ENCODE measurements at places on chromosomes 5 and 9.

- DNase-seq, result no peak
Observed at GRCh38 chr5:179618923-179619554, 4.4 kb downstream of the HNRNPH1 start.

GRCh38 chr5:180618487-180618828 lies 27.2 kb upstream of the SCGB3A1 start:
- DNase-seq, result no peak

DNA sequence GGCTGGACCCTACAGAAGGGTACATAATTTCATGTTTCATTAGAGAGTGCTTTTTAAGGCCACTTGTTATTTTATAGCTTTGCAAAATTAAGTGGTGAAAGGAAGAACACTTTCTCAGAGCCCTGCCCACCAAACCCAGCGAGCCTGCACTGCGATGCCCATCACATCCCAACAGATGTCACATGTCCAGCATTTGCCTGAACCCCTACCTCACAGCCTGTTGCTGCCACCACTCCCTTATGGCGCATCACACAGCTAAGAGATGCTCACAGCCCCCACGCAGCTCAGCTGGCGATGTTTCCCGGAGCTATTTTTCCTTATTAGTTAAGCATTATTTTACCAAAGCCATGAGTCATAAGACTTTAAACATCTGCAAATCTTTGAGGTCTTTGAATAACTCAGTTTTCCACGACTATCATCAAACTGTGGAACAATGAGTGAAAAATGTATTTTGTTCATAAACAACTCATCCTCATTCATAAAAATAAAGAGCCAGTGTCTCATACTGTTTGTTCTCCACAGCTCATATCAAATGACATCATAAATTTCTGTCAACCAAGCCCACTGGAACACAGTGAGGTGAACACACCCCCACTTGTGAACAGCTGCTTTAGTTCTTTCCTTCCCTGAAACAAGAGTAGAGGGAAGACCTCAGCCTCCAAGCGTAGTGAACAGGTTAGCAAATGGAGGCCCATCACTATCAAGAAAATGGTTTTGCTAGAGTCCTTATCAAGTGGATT lies 104.9 kb downstream of the SYK start:
- no peak for DNase-seq

DNA sequence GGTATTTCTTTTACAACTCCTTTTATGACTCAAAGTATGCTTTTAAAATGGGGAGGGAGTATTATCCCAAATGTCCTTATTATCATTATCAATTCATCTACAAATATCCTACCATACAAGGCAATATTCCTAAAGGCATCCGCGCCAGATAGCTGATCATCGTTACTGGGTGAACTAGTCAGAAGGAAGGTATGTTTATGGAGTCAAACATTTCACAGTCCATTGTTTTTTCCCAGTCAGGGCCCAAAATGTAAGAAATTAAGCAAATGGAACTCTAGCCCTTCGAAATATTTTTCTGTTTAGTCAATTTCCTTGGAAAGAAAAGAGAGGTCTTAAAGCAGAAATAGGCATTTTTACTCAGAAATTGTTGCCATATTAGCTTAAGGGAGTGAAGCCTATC lies 188.5 kb upstream of the CCNG1 start:
- DNase-seq, result no peak

DNA sequence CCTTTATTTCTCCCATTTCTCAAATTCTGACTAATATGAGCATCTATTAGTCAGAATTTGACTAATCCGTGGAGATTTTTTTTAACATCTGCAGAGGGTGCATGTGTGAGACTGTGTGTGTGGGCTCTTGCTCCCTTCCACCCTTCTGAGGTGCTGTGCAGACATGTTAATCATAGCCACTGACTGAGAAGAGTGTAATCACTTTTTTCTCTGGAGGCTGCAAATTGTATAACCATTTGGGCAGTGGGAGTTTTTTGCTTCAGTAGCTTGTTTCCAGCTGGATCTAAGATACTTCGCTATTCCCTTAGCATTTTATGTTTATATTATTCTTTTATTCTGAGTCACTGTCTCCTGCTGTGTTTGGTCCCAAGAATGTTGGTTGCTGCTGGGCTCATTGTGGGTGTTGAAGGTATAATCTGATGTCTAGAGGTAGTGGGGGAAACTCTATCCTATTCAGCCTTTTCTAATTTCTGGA lies 66.2 kb downstream of the ARHGEF28 start:
- no peak for DNase-seq

DNA sequence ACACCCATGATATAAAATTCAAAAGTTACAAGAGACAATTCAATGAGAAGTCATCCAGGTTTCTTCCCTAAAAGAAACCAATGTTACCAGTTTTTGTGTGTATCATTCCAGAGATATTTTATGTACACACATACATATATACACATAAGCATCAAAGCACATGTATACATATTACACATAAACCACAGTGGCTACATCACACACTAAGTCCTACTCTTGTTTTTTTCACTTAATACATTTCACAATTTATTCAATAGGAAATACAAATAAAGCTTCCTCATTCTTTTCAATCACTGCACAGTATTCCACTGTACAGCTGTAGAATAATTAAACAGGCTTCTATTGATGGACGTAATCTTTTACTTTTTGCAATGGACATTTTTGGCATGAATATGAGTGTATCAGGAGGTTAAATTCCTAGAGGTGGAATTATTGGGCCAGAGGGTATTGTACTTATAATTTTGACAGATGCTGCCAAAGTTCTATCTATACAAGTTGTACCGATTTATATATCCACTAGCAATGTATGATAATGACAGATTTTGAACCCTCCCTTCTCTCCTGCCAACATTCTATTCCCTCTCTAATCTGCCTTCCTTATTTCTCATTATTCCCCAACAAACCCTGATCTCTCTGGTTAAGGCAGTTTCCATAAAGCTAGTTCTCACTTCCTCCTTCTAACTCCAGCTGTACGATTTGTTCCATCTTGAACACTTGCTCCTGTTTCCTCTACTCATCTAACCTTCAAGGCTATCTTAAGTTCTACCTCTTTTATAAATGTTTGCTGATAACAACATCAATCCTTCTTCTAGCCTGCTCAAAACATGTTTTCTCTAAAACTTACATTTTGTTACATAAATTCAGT lies 35.2 kb downstream of the MRPS27 start:
- DNase-seq, result no peak

DNA sequence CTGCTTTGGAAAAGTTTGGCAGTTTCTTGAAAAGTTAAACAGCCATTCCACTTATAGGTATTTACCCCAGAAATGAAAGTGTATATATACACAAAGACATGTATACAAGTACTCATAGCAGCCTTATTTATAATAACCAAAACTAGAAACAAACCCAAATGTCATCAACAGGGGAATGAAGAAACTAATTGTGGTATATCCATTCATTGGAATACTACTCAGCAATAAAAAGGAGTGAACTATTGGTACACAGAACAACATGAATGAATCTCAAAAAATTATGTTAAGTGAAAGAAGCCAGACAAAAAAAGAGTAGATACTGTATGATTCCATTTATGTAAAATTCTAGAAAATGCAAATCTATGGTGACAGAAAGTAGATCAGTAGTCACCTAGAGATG lies 2.7 kb downstream of the MORN5 start:
- no peak for DNase-seq

DNA sequence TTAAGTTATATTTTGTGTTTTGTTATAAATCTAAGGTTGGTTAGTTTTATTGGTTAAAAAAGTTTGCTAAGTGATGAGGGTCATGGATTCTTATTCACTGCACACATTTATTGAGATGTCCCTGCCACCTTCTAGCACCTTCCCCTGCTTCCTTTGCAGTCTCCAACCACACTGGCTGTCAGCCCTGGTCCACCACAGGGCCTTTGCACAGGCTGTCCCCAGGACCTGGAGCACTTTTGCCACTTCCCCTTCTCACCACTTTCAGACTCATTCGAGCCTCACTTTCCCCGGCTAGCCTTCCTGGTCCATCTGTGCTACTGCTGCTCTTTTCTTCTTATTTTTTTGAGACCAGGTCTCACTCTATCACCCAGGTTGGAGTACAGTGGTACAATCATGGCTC lies 45.3 kb downstream of the ARHGAP26 start:
- DNase-seq, result no peak

GRCh38 chr5:65482736-65483545 lies 1.2 kb upstream of the ADAMTS6 start:
- peak; percentile 44 for DNase-seq

- no peak for DNase-seq
Observed at GRCh38 chr5:147190331-147190730, 44.5 kb upstream of the STK32A start.

GRCh38 chr5:107670932-107671741 lies at the start of gene EFNA5:
Gene EFNA5, minus strand, starts transcription at chr5:107670937.
- peak; percentile 44 for DNase-seq

DNA sequence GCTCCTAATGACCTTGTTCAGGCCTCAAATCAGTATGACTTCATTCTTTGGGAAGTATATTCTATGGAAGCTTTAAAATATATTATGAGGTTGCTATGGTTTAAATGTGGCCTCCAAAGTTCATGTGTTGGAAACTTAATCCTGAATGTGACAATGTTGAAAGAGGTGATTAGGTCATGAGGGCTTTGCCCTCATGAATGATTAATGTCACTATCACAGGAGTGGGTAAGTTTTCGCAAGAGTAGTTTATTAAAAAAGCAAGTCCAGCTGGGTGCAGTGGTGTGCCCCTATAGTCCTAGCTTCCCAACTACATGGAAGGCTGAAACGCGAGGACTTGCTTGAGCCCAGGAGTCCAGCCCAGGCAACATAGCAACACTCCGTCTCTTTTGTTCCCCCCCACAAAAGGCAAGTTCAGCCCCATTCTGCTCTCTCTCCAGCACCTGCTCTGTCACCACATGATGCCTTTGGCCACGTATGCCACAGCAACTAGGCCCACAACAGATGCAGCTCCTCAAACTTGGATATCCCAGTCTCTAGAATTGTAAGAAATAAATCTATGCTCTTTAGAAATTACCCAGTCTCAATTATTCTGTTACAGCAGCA lies 105.3 kb downstream of the SIL1 start:
- no peak for DNase-seq

DNA sequence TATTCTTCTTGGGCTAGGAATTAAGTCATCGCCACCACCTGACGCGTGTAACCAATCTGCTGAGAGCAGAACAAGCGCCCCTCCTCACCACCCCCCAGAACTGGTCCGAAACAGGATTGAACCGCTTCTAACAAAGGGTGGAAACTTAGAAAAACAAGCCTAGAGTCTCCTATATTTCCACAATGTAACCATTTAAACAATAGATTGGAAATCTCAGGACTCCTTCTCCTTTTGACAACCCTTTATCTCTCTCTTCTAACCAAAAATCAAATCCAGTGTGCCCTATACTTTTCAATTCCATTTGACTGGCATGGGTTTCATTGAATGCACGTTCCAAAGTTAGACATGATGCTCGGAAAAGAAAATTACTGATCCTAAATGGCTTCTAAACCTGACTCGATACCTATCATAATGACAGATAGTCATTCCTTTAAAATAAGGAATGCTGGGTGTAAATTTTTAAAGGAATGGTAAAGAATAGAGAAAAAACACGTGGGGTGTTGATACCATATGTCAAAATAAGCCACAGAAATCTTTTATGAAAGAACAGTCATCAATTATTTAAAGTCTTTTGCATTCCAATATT lies 1.2 kb downstream of the ARRDC3 start:
- peak; percentile 90 for DNase-seq

GRCh38 chr9:87305151-87305550 lies 192.5 kb upstream of the DAPK1 start:
- no peak for DNase-seq

DNA sequence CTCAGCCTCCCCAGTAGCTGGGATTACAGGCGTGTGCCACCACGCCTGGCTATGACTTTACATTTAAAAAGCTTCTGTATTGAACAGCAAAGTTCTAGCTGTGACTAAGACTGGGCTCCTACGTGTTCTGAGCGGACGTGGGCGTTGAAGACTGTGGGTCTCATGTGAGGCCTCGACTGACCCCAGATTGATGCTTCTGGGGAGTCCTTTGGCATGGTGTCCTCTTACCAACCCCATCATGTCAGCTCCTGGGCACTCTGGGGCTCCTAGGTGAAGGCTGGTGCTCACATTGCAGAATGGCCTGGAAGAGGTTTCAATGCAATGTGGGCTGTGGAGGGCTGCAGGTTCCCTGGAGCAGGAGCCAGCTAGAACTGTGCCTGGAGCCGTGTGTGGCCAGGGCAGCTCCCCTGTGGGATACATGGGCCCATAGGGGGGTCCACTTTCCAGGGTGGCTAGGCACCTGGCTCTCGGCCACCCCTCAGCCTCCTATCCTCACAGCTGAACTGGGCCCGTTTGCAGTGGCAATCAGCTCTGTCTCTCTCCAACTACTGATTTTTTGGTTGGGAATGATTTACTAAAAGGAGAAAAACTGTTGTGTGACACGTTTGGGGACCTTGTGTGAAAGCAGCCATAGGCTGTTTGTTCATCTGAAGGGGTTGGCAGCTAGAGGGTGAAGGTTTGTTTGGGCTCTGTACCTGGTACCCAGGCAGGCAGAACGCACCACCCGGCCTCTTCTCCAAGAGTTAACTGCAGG lies 29.7 kb downstream of the SLC25A25 start:
- no peak for DNase-seq

- no peak for DNase-seq
Observed at GRCh38 chr5:123582550-123583285, 70.7 kb downstream of the CSNK1G3 start.

- DNase-seq, result no peak
Observed at GRCh38 chr5:8606231-8606630, 737.3 kb downstream of the MTRR start.

DNA sequence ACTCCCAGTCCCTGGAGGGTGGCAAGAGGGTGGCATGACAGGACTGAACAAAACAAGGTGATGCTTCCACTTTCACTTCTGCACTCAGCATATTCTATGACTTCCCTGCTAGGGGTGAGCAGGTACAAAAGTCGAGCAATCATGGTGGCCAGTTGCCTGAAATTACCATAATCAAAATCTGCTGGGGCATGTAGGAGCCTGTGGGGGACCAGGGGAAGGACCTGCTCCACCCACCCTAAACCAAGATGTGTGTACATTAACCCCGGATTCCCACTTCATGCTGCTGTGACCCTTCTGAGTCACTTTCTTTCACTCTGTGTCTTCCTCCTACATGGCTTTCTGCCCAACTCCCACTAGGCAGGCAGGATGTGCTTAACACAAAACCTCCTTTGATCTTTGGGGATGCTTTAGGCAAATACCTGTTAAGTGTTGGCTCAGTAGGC lies 73.3 kb upstream of the PHF24 start:
- no peak for DNase-seq

GRCh38 chr5:107735558-107735957 lies 64.8 kb upstream of the EFNA5 start:
- DNase-seq, result no peak
